ENCODE measurements at places on chromosomes 5 and 9.

GRCh38 chr5:87347272-87347671, 65.5 kb downstream of the CCNH start:
- DNase-seq = no peak

DNA sequence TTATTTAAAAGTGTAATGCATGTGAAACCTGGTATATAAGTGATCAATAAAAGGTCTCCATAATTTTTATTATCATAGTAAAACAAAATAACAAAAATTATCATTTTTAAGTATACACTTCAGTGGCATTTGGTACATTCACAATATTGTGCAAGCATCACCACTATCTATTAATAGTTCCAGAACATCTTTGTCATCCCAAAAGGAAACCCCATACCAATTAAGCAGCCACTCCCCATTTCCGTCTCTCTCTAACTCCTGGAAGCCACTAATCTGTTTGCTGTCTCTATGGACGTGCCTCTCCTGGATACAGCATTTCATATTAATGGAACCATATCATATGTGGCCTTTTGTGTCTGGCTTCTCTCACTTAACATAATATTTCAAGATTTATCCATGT, 7.6 kb downstream of the OLFML2A start:
- no peak for DNase-seq

- DNase-seq = no peak
Observed at GRCh38 chr5:9596824-9597223, 33.3 kb downstream of the TAS2R1 start.

DNA sequence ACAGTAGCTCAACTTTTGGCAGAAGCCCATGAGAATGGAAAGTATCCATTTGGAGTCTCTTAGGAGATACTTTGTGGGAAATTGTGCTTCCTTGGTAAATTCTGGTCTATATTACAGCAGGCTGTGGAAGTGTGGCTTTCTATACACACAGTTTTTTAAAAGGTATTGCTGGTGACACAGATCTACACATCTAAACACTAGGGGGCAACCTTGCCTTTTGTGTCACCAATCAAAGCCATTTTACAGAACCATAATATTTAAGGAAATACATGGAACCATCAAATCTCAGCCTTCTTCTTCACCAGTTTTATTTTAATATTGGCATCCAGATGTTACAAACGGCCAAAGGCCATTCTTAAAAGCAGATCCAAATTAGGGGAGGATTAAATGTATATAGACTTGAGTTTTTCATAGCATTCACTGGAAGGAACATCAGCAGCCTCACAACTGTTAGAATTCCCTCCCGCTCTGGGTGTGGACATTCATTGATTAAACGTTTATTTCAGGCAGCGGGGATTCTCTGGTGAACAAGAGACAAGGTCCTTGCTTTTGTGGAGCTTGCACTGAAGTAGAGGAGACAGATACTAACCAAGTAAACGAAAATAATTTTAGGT, 132.4 kb upstream of the EPB41L4A start:
- peak; percentile 23 for DNase-seq

DNA sequence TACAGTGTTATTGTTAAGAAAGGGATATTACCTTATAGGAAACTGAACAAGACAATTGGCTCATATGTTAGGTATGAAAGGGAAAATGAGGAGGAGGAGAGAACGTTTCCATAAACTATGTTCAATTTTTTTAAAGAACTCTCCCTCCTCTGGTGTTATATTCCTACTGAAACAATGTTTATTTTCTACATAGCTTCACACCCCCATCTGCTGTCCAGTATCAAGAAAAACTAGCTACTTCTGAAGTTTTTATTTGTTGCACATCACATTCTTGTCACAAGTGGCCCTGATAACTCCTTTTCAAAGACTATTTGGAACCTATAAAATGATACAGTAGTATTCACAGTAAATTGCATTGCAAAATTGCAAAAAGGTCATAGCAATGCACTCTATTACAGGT, 223.4 kb upstream of the FAM174A start:
- no peak for DNase-seq

DNA sequence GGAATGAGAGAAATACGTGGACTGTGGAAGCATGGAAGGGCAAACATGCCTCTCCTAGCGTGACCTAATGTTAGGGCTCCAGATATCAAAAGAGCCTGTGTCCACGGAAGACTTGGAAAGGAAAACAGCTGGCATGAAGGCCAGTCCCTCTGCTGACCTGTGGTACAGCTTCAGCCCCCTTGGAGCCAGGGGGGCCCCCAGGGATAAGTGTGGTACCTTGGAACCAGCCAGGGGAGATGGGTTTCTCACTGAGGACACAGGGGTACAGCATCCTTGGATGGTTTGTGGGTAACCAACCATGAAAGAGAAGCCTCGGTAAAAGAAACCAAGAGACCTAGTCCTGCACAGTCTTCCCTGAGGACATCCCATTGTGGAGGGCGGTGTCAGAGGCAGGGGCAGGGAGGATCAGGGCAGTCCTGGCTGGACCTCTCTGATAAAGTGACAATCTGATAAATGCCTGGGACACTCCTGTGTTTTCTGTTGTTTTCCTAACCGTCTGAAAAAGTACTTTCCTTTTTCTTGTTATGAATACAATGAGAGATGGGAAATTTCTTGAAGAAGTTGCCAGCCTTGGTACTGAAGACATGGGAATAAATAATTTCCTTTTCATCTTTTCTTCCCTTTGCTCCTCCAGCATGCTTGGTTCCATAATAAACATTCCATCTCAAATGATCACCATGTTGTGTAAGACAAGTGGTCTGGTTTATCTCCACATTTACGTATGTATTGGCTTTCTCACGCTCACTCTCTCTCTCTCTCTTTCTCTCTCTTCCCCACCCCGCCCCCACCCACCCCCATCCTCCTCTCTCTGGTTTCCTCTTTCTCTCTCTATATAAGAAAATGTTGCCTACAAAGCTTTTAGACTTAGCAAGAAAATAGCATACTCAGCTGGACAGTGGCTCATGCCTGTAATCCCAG, 102.1 kb downstream of the SUSD1 start:
- no peak for DNase-seq

GRCh38 chr9:97419309-97419867, 7.5 kb downstream of the TDRD7 start:
- no peak for DNase-seq

DNA sequence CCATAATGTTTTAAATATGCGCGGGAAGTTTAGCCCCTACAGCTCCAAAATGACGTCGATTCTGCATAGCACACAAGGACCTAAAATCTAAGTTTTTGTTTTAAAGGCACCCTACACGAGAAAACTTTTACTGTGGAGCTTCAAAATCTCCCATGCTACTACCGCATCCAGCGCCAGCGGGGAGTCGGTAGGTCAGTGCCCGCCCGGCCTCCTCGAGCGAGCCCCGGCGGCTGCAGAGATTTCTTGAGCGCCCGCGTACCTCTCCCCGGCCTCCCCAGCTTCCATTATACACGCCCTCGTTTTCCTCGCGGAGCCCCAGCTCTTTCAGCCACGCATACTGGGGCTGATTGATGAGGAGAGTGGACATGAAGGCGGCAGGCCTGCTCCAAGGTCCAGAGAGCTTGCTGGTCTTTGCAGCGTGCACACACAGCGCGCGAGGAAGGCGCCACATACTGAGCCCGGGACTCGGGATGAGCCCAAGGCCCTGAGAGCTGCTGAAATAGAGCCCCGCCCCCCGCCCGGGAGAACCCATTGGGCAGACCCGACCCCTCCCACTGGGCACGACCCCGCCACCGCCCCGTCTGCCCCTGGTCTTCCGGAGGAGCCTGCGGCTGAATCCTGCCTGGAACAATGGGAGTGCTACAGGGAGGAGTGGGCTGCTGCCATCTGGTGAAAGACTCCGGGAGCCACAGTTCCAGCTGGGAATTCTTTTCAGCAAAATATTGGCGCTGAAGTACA, at the start of gene ALDH7A1:
Gene ALDH7A1, minus strand, starts transcription at position 472 of the 738 bp plus-strand sequence. Its CDS starts 21 bp downstream, at position 451.
- DNase-seq = peak; percentile 34

DNA sequence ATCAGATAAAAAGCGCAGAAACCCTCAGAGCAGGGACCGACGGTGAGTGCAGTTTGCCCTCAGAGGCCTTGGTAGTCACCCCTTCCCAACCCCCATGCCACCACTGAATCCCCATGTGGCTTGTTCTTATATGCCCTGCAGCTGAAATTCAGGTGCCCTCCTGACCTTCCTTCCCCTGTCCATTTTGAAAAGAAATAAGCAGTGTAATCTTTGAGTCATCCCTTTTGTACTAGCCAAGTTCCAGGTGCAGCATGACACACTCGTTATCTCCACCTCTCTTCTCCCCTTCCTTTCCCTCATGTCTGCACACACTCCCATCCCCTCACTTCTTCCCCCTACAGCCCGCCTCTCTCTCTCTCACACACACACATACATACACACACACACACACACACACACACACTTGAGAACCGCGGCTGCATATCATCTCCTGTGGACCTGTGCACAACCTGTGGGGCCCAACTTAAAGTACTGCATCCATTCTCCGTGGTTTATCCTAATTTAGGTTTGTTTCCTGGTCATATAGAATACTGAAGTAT, 53.1 kb downstream of the SYK start:
- DNase-seq = no peak

DNA sequence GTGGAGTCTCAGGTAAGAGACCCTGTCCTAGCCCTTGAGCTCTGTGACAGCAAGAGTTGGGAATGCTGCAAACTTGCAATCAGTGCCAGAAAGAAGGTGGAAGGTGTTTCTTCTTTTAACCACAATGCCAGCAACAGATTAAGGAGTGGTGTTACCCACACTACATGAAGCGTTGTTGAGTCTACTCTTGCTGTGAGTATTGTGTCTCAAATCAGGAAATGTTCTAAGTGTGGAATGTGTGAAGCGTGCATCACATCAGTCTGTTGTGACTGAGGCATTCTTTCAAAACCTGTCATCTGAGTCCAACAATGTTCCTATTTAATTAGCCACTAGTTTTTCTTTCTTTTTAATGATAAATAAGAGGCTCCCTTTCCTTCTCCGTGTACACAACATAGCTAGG, 2.9 kb upstream of the LURAP1L start:
- DNase-seq = no peak

- DNase-seq = no peak
Observed at GRCh38 chr9:696332-697323, 144.9 kb upstream of the DMRT1 start.

GRCh38 chr5:81389025-81389424, 4.9 kb downstream of the ACOT12 start:
- no peak for DNase-seq

DNA sequence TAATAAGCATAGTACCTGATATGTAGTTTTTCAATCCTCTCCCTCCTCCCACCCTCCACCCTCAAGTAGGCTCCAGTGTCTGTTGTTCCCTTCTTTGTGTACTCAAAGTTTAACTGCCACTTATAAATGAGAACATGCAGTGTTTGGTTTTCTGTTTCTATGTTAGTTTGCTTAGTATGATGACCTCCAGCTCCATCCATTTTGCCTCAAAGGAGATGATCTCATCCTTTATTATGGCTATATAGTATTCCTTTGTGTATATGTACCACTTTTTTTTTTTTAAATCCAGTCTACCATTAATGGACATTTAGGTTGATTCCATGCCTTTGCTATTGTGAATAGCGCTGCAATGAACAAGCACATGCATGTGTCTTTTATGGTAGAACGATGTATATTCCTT, 20.5 kb downstream of the POLK start:
- no peak for DNase-seq

GRCh38 chr5:38417658-38418017, 138.8 kb downstream of the LIFR start:
- DNase-seq = no peak

DNA sequence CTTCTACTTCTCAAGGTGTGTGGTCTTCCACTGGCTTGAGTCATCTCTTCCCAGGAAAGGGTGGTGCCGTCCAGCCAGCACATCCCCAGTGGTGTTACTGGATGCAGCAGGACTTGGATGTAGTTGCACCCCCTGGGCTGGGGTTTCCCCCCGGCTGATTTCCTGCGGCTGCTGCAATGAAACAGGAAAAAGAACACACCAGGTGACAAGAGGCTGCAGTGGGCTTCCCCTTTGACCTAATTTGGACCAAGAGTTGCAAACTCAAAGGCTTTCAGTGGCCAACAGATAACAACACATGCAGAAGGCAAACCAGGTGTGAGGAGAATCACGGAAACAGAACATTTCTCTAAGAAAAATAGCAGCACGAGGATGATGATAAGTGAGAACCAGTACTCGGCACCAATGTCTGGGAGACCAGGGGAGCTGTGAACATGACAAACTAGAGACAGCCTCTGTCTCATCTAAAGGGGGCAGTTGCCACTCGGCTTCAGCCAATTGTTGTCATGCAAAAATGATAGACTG, 83.7 kb downstream of the PDE6A start:
- DNase-seq = no peak

DNA sequence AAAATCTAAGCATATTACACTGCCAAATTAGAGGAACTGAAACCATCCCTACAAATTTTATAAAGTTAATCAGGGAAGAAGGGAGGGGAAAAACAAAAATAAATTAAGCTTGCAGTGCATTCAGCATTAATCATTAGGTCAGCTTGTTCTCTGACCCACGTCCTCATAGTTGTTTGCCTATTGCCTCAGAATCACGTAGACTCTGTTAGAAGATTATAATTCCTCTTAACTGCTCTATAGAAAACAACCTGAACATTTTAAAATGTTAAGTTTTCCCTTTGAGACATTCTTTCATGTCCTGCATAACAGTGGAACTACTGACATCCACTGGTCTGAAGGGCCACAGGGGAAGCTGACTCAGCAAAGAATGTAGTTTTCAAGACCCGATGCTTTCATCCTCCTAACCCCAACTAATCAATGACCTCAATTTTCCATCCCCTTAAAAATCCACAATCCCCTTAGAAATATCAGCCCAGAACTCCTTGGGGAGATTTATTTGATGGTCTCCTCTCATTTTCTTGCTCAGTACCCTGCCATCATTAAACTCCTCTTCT, 112.4 kb downstream of the FBXO4 start:
- DNase-seq = no peak

DNA sequence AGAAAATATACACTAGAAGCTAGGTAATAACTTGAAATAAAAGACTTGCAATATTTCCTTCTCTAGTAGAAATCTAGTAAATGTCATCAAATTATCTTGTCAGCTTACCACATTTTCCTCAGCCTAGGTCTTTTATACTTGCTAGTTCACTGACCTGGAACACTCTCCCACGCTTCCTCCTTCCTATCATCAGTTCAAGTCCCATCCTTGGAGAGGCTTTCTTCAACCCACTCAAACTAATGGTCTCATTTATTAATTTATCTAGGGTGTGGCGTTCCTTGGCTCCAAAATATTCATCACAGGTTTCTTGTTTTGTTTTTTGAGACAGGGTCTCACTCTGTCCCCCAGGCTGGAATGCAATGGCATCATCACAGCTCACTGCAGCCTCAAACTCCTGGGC, 2.9 kb downstream of the FAM13B start:
- DNase-seq = no peak

DNA sequence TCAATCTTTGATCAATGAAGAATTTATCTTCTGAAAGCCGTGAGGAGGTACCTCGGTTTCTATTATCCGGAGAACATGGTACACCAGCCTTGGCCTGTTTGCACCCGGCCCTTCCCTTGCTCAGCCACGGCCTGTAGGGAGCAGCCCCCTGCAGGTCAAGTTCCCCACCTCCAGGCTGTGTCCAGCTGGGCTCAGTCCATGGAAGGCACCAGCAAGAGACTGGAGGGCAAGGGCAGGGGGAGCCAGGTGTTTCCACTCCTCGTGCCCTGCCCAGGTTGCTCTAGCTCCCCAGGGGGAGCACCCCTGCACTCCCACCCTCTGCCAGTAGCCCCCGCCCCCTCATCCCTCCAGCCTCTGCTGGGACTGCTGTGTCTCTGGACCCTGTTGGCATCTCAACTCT, 87.3 kb upstream of the ADAMTS2 start:
- no peak for DNase-seq

GRCh38 chr5:120055858-120056257, 408.2 kb upstream of the PRR16 start:
- DNase-seq = no peak
